NCI-H510A treated with DMSO at 0.1 percent for 48 hours (cell line): ENCODE measurements at places on chromosomes 11 and 22.
A peak's percentile ranks its signal among the peaks of the same experiment; 100 is the strongest.

- no peak for DNase-seq
These were observed 8.3 kb downstream of the IGLL5 start for GRCh38 chr22:22895776-22896445.

- DNase-seq = no peak
These were observed 14.3 kb downstream of the ARFGAP3 start for GRCh38 chr22:42842658-42843370.

DNA sequence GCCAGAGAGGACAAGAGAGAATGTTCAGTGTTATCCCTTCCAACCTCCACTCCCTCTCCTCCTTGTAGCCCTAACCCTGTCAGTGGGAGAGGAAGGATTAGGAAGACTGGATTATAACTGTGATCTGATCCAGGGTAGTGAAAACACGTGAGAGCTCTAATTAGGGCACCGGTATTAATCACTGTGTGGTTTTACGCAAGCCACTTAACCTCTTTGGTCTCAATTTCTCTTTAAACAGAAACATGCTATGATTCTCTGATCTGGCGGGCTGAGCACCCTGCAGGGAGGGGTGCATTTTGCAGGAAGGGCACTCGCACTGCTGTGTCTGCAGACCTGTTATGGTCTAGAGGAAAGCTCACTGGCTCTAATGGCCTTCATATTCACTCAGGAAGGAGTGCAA, 11.5 kb downstream of the RPL27A start:
- no peak for DNase-seq

- no peak for DNase-seq
These were observed 178.3 kb downstream of the SNX19 start for GRCh38 chr11:130737866-130738431.

DNA sequence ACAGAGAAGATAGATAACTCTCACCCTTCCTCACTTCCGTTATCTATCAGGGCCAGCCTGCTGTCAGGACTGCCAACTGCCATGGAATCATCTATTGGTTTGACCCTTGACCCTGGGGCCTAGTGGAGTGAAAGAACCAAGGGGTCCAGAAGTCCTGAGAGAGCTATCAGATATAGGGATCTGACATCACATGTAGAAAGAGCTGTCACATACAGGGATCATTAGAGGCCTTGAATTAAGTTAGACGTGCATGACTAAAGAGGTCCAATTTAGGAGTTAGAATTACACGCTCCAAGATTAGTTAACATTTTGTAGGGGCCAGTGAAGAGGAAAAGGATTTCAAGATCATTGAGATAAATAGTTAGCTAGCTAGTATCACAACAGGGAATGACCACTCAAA, at the start of gene TMEM225:
Gene TMEM225 (minus strand): TSS at position 101 of the 400 bp plus-strand sequence. CDS start 245 bp downstream, outside the sequence.
- DNase-seq = no peak

DNA sequence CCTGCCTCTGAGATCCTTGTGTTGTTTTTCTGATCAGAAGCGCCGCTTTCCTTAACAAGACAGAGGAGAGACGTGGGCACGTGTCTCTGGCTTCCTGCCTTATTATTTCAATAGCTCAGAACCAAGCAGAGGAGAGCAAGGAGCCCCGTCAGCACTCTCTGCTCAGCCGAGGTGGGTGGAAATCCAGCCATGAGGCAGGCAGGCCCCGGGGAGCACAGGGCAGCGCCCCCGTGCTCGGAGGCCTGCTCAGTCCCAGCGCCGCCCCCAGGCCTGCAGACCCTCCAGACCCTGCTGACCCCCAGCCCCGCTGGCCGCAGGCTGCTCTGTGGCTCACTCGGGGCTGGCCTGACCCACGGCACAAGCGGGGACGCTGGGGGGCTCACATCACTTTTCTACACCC, 162.8 kb downstream of the BRD1 start:
- DNase-seq = no peak

DNA sequence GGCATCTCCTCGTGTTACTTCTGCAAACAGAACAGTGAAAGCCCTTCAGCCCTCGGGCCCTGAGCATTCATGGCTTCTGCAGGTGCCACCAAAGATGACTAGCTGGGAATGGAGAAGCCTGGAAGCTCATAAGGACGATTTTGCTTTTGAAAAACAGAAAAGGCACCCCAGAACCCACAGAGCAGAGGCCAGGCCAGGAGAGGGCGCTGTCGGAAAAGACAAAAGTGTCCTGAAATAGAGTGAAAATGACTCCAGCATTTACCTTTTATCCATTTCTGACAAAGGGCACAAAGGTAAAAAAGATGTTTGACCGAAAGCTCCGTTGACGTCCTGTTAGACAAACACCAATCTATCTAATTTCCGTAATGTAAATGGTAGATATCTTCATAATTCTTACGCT, 37.6 kb downstream of the ZNF195 start:
- DNase-seq = no peak

DNA sequence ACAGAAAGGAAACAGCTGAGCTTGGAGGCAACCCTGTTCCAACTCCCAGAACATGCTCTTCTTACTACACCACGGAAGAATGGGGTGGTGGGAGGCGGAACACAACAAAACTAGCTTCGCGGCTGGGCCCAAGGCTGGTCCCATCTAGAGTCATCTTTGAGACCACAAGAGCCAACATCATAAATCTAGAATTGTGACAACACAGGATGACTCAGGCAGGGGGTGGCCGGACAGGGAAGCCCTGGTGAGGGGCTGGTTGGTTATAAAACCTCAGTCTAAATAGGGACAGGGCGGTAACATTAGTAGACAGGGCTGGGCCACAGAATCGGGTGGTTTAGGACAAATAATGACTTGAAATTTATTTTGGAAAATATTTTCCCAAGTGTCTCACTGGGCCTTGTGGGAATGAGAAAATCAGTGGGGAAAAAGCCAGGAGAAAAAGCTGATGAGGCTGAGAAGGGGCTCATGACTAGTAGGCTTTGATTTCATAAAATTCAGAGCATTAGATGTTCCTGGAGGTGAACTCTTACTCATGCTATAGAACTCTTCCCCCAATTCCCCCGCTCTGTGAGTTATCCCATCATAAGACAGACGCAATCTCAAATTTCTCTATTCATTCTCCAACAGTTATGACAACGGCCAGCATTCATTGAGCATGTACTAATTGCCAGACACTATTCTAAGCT, 151.8 kb upstream of the TIMP3 start:
- no peak for DNase-seq

DNA sequence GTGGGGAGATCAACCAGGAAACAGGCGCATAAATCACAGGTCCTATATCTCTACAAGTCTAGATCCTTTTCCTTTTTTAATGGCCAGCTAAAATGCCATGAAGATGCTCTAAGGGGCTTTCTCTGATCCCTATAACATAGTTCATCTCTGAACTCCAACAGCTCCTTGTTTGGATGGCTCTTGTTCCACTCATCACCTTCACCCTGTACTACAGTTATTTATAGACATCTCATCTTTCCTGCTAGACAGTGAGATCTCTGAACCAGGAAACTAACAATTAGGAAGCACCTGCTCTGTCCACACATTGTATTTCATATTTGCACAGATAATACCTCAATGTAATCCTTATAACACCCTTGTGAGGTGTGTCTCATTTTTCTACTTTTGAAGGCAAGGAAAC, 31.6 kb downstream of the KCNA4 start:
- no peak for DNase-seq

DNA sequence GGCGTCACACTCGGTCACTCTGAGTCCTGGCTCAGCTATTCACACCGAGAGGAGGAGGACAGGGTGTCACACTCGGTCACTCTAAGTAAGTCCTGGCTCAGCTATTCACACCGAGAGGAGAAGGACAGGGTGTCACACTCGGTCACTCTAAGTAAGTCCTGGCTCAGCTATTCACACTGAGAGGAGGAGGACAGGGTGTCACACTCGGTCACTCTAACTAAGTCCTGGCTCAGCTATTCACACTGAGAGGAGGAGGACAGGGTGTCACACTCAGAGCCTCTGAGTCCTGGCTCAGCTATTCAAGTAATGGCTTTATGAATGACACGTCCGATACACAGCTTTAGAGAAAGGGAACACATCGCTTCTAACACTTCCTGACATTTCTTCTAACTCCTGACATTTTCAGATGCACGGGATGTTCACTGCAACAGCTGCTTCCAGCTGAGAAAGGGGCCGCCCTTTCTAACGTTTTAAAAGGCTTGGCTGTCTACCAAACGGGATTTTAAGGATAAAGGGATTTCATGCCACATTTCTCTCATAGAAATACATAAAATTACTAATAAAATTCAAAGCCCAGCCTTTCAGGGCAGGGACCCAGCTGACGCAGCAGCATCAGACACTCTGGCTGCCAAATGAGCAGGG, 28.1 kb downstream of the DRD4 start:
- DNase-seq = no peak

DNA sequence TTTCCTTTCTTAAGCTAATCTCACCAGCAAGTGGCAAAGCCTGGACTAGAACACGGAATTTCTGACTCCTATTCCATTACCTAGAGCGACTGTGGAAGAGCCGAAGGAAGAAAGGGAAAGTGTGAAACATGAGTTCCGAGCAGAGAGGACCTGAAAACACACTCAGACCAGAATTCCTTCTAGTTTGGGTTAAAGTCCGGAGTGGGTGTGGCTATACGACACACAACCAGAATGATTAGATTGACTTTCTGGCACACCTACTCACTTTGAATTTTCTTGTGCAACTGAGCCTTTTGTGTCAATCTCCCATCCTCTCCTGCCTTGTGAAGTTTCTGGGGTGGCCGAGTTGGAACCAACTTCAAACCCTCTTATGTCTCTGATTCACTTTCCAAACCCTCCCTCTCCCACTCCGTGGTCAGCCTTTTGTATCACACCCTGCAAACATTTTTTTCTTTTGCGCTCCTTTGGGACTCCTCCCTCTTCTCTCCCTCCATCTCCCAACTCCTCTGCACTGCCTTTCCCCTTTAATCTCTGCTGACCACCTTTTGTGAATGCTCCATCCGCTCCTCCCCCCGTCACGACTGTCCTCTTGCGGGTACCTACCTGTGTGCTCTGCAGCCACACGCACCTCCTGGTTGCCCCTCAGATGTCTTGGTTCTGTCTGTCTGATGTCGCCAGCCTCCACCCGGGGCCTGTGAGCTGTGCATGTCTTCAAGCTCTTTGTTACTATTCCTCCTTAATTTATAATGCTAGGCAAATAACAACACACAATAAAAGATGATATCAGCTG, 86.3 kb upstream of the BLID start:
- DNase-seq = no peak

DNA sequence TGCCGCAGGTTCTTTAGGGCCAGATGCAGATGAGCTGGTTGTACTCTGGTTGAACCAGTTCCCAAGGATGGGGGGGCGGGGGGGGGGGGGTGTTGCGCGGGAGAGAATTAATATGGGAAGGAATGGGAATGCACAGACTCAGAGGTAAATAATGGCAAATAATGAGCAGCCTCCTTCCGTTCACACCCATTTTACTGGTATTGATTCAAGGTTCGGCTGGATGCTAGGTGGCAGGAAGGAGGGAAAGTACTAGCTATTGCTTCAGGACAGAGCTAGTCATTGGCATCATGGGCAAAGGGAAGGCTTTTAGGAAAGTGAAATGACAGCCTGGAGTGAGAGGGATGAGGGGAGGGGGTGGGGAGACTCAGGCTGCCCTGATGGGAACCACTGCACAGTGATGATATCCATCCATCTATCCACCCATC, at the start of gene VSTM5:
Gene VSTM5 (minus strand): TSS at position 25 of the 425 bp plus-strand sequence. CDS start 116 bp downstream, outside the sequence.
- peak; percentile 35 for DNase-seq

DNA sequence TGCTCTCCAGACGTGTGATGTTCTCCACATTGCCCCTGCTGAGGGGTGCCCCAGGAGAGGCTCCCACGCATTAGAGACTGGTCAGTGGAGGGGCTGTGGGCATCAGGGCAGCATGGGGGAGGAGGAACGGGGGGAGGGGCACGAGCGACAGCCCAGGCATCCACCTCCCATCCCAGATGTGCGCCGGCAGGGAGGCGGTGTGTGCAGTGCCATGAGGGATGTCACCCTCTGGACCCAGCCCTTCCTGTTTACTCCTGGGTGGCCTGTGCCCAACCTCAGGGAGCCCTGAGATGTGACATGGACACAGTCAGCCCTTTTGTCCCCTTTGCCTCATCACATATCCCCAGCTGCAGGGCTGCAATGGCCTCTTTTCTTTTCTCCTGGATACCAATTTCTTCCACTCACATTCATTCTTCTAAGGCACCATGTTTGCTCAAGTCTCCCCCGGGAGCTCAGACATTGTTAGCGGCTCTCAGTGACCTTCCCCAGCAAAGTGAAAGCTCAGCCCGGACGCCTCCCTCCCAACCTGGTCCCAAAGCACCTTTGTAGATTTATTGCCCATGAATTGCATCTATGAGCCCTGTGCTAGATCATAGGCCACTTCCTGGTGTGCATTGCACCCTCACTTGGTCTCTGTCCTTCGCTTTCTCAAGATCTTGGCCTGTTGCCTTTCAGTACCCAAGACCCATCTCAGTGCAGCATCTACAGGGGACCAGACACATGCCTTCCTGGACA, 150.6 kb downstream of the CEP164 start:
- no peak for DNase-seq

GRCh38 chr11:76156971-76157427, 49.3 kb downstream of the WNT11 start:
- no peak for DNase-seq

DNA sequence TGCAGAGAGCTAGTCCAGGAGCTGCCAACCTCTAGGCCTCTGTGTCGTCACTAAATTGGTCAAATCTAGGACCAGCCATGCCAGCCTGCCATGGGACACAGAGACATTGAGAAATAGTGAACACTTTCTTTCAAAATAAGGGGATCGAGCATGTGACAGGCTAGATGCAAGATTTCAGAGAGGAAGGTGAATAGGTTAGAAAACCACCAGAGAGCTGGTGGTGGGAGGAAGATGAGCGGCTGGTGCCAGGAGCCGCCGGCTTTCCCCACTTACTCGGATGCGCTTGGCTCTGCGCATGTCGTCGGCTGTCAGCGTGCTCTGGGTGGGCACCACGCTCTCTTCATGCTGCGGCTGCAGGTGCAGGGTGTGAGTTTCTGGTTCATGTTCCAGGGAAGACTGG, 35.4 kb upstream of the NFRKB start:
- no peak for DNase-seq

DNA sequence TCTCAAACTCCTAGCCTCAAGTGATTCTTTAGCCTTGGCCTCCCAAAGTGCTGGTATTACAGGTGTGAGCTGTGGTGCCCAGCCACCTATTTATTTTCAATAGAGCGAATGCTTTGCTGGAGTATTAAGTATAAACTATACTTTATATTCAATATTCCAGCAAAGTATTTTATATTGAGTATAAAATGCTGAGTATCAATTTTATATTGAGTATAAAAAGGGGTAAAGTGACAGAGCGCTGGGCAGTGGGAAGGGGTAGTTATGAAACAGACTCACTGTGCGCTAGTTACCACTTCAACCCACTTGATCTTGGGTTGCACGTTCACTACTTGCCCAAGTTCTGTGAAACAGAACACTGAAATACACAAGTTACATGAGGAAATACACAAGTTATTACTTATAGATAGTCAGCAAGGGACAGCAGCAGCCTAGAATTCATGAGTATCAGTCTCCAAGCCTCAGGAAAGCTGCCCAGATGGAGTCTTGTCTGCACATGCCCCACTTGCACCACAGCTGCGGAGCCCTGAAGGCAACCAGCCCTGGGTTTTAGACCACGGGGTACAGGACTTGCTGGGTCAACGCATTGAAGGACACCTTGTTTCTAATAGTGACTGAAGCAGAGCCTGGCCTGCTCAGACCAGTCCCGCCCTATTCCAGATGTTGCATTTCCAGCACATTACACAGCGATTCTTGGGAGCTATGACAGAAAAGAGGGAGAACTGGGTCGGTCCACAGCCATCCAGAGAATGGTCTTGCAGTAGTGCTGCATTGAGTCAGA, 51.6 kb upstream of the SYT13 start:
- no peak for DNase-seq
